NCI-H146 (cell line): ENCODE measurements at places on chromosomes 7 and 10.

GRCh38 chr10:80739963-80740715 is 202.4 kb downstream of the SH2D4B start:
- no peak for DNase-seq

- no peak for DNase-seq
Observed at GRCh38 chr7:131090188-131090587, 237.5 kb upstream of the MKLN1 start.

GRCh38 chr7:28354601-28355402 is 57.5 kb upstream of the CREB5 start:
- peak; percentile 24 for DNase-seq

GRCh38 chr10:65566906-65567305 is 1358.9 kb upstream of the LRRTM3 start:
- DNase-seq: no peak

GRCh38 chr7:105585850-105586500 is 4.7 kb upstream of the EFCAB10 start:
- no peak for DNase-seq

- DNase-seq: no peak
Observed at GRCh38 chr10:32650246-32650655, 204.3 kb downstream of the CCDC7 start.

DNA sequence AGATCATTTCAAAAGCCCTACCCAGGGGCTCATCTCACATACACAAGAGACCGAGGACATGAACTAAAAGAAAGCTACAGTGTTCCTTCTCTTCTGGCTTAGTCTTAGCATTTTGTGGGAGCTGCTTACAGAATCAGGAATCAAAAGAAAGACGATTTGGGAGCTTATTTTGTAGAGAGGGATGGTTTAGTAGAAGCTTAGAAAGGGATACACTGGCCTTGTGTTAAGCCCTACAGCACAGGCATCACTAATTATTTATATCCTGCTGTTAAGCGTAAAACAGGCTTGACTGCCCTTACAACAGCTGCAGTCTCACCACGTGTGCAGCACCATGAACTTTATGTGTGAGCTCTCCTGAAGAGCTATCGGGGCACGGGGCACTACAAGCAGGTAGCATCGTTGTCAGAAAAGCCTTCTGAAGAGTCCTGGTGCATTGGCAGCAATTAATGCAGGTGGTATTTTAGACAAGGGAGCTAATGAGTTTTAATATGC is 798.3 kb downstream of the NXPH1 start:
- peak; percentile 96 for DNase-seq

DNA sequence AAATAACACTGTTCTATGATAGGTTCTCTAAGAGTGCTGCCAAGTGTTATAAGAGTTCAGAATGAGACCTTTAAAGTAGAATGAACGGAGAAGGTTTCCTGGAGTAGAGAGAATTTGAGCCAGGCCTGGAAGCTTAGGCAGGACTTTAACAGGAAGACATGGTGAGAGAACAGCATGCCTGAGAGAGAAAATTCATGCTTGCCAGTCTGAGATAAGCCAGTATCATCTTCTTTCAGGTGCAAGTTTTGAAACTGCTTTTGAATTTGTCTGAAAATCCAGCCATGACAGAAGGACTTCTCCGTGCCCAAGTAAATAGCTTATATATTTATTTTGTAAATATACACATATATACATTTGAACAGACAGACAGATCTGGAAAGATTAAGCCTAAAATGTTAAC is 22.1 kb downstream of the ARMC10 start:
- no peak for DNase-seq

DNA sequence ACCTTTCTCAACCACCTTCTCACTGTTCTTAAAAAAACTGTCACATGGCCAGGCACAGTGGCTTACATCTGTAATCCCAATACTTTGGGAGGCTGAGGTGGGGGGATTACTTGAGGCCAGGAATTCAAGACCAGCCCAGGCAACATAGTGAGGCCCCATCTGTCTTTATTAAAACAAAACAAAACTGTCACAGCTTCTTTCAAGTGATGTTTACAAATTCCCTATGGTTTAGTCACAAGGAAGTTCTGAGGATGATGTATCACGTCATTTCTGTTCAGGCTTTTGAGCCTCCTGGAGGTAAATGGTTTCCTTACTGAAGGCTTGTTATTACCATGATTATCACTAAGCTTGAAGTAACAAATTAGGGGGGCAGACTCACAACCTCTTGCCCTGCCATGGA is 186.2 kb downstream of the CFTR start:
- no peak for DNase-seq

DNA sequence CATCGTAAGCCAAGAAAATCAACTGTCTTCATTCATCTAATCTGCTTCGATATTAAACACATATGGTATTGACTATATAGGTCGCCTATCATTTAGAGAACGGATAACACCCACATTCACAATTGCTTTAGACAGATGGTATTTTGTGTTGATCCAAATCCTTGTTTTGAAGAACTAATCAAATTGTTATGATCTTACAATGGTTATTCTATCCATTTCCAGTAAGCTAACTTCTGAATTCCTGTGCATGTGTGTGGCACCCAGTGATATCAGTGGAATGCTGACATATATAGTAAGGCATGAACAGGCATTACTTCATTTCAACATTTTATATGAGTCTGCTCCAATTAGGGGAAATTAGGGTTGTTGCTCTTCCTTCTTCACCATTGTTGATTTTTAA is 98.8 kb downstream of the SEMA3E start:
- no peak for DNase-seq
